Activated T-helper 17 cell treated with anti-CD3 and anti-CD28 coated beads, Interleukin-2, amount 50 U/mL, for 72 hours (primary cell): ENCODE measurements at places on chromosomes 6 and 20. TPM values are rescaled to one million over a fixed set of nuclear protein-coding genes. Genes with fewer than 3 reads are reported as not detected.
A peak's percentile ranks its signal among the peaks of the same experiment; 100 is the strongest.

DNA sequence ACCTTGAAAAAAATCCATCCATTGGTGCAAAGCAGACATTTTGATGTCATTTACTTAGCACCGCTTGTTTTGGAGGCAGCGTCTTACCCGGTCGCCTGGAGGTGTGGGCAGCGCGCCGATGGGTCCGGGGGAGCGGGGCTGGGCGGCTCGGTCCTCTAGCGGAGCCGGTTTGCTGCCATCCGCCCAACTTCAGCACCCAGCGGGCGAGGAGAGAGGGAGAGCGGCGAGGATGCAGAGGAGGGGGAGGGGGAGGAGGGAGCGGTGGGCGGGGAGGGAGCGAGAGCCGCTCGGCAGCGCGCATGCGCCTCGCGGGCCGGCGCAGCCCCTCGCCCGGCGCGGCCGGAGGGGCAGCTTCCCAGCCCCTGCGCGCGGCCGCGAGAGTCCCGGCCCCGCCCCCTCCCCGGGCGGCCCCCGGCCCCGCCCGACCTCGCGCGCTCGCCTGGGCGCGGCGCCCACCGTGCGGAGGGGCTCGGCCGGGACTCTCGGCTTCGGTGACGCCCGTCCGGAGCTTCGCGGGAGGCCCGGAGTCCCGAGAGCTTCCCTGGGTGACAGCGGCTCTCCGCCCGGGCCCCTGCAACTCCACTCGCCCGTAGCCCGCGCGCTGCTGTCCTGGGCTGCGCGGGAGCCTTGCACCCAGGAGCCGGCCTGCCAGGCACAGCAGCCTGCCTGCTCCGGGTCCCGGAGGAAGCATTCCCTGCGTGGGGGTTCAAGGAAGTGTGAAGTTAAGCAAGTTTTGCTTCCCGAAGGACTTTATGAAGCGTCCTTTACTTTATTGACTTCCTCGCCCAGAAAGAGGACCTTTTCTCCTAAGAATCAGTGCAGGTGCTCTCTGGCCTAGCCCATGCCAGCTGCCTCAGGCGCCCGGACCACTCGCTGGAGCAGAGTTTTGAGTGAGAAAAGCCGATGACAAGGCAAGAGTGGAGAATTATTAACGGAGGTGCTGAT is at the start of gene RGS17:
TSS of gene RGS17 (minus strand) at position 246 of the 945 bp plus-strand sequence. CDS start 87,264 bp downstream, outside the sequence.
- ATAC-seq = peak; percentile 69

- no peak for ATAC-seq
Observed at GRCh38 chr20:1825507-1825906, 69.7 kb upstream of the SIRPA start.

DNA sequence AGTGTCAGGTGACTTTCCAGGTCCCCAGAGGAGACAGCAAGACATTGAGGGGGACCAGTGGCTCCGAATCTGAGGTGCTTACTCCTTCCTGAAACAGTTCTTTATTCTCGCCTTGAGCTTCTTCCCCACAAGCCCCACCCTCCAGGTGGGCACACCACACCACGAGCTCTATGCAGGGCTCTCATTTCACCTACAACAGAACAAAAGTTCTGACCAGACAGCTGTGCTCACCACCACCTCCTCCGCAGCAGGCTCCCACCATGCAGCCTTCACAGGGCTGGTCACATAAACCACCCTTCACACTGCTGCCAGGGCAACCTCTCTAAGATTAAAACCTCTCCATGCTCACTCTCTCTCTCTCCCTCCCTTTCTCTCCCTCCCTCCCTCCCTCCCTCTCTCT is 384.5 kb upstream of the ARID1B start:
- ATAC-seq = no peak

The VGLL2 gene
- total RNA-seq = not detected
